IPS DF 19.7 (cell line): ENCODE measurements at places on chromosomes 13 and 19.

- DNase-seq, result no peak
Observed at GRCh38 chr13:46307554-46307953, 79.5 kb downstream of the RUBCNL start.

- no peak for DNase-seq
Observed at GRCh38 chr19:1019980-1020867, 699 bp downstream of the TMEM259 start.

GRCh38 chr19:49847731-49848696 is 2.9 kb upstream of the PTOV1 start:
- DNase-seq, result no peak

- DNase-seq, result no peak
Observed at GRCh38 chr19:43595605-43595998, 332 bp downstream of the IRGQ start.

DNA sequence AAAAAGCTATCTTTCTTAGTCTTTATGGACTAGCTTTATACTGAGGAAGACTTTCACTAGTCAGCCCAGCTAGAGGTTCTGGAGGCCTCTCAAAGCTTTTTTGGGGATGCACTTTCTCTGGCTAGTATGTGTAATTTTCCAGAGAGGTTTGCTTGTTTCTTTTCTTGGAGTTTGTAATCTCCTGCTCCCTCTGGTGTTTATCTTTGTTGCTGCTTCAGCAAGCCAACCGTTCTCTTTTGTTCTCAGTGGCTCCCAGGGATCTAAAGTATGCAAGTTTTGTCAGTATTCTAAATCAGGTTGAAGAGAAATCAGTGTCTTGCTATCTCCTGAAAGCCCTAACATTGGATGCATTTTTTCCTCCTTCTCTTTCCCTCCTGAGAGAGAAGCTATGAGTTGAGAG is 121.1 kb upstream of the MYO16 start:
- peak; percentile 50 for DNase-seq

GRCh38 chr19:38004186-38004520 is 97.1 kb downstream of the SIPA1L3 start:
- no peak for DNase-seq

DNA sequence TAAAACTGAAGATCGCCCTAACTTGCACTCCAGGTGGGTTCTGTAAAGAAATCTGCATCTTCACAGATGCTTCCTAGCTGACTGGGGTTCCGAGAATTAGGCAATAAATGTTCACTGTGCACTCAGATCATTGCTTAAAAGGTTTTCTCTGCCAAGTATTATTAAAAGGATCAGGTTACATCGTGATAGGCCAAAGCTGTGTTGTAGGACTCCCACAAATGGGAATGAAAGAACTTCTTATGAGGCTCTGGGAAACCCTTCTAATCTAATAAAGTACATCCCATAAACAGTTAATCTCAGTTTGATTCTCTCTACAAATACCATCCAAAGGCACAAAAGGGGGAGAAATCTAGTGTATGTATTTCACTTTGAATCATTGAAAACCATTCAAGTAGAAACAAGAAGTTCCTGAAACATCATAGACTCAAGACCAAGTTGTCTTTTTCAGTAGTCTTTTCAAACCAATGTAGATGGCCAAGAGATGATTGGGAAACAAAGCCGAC is 7.1 kb upstream of the POU4F1 start:
- no peak for DNase-seq
